ENCODE measurements at places on chromosomes 16 and 17. TPM values are rescaled to one million over a fixed set of nuclear protein-coding genes. Genes with fewer than 3 reads are reported as not detected.

KRT32 gene
- total RNA-seq = not detected

TIMM22 gene
- total RNA-seq = 17.3 TPM

ADAM11 gene
- 20.0 TPM for total RNA-seq

CHD9NB gene
- total RNA-seq = 1.4 TPM

ABCC11 gene
- total RNA-seq = not detected

TBX2 gene
- 12.1 TPM for total RNA-seq

MBTPS1 gene
- total RNA-seq = 70.2 TPM

MAPT gene
- total RNA-seq = 39.3 TPM

KRTAP9-4 gene
- not detected for total RNA-seq

SULT1A2 gene
- total RNA-seq = 1.8 TPM

EXOC3L1 gene
- total RNA-seq = 4.1 TPM

KRT40 gene
- not detected for total RNA-seq

CCT6B gene
- total RNA-seq = 1.4 TPM

NACA2 gene
- not detected for total RNA-seq

BAIAP3 gene
- 1.9 TPM for total RNA-seq

MT1M gene
- 6.7 TPM for total RNA-seq

Measured in Right ventricle myocardium inferior (tissue), 1 donor.